H54 (cell line): ENCODE measurements at places on chromosomes 5 and 9.

GRCh38 chr9:6842584-6842947 lies 84.8 kb downstream of the KDM4C start:
- no peak for DNase-seq

- DNase-seq, result no peak
Observed at GRCh38 chr5:68299575-68299974, 84.0 kb downstream of the PIK3R1 start.

GRCh38 chr9:98380065-98380681 lies 124.7 kb upstream of the TBC1D2 start:
- DNase-seq, result peak; percentile 91

- no peak for DNase-seq
Observed at GRCh38 chr5:132668706-132669454, 4.9 kb upstream of the IL4 start.

DNA sequence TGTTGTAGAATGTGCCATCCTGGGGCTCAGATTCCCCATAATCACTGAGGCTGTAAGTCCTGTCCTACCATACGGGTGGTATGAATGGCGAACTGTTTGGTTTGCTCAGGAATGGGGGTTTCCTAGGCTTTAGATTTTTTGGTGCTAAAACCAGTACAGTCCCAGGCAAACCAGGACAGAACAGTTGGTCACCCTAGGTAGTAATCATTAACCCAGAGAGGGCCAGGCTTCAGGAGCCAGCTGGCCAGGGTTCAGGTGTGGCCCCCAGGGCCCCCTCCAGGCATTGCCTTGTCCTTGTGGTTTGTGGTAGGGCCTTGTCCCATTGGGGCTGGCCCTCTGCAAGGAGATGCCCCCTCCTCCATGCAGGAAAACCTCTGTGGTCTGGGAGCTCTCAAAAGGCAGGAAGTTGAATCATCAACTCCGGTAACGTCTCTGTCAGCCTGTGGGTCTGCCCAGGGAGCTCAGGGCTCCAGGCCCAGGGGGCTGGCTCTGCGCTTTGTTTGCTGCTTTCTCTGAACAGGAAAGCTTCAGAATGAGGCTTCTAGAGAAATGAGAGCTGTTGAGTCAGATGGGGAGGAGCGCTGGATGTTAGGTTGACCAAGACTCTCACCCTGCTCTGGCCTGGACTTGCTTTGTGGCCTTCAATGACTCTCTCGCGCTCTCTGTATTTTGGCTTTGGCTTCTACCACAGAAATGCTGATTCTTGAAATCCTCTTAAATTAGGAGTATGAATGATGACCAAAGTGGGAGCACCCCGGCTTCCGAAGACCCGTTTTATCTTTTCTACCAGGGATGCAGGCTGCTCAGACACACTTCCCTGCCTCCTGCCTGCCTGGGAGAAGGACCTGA lies 22.2 kb upstream of the JADE2 start:
- peak; percentile 85 for DNase-seq

DNA sequence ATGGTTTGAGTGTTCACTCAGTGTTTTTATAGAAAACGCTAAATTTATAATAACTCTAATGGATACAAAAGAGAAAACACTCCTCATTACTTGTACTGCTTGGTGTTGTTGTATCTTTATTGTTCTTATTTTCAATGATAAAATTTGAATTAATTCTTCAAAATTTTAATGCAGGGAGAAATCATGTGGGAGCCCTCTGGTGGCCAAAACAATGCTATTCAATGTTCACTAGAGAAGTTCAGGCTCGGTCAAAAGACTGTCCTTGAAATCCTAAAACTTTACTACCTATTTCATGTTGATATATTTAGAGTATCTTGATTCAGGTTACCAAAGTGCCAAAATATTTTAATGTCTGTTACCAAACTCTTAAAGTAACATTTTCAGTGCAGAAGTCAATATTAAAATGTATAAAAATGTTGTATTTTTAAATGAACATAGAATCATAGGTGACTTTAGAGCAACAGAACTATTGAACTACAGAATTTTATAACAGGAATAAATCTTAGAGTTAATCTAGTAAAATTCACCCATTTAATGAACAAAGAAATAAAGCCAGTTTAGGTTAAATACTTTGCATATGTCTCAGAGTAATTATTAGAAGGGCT lies 1259.8 kb downstream of the PTPRD start:
- no peak for DNase-seq

- DNase-seq, result no peak
Observed at GRCh38 chr5:41790038-41790776, 80.0 kb downstream of the OXCT1 start.

DNA sequence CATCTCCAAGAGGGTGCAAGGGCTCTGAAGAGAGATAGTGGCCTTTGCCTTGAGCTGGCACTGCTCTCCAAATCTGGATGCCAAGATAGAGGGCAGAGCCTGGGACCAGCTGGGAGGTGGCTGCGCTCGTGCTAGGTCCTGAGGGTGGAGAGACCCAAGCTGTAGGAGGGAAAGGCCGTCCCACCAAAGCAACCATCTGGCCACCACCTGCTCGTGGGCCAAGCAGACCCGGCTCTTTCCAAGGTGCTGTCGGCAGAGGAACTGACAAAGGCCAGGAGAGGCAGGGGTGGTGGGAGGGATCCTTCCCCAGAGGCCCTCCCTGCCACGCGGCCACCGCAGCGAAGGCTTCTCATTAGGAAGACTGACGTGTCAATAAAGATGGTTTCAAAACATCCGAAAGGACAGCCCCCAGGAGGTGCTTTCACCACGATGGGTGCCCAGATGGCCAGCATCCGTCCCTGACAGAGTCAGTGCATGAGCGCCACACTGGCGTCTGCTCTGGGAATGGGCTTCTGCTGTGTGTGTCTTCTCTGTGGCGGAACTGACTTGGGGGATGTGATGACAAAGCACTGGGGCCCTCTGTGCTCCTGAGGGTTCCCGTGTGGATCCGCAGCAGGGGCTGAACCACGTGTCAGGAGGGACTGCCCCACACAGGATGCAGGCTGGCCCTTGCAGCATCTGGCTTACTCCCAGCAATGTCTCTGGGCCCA lies 213.5 kb downstream of the FANCC start:
- DNase-seq, result no peak
